ENCODE measurements at places on chromosomes 13 and 19. TPM values are rescaled to one million over a fixed set of nuclear protein-coding genes. Genes with fewer than 3 reads are reported as not detected.
A peak's percentile ranks its signal among the peaks of the same experiment; 100 is the strongest.

GRCh38 chr19:39599116-39599515 is 3.2 kb upstream of the LGALS13 start:
- DNase-seq: no peak

DNA sequence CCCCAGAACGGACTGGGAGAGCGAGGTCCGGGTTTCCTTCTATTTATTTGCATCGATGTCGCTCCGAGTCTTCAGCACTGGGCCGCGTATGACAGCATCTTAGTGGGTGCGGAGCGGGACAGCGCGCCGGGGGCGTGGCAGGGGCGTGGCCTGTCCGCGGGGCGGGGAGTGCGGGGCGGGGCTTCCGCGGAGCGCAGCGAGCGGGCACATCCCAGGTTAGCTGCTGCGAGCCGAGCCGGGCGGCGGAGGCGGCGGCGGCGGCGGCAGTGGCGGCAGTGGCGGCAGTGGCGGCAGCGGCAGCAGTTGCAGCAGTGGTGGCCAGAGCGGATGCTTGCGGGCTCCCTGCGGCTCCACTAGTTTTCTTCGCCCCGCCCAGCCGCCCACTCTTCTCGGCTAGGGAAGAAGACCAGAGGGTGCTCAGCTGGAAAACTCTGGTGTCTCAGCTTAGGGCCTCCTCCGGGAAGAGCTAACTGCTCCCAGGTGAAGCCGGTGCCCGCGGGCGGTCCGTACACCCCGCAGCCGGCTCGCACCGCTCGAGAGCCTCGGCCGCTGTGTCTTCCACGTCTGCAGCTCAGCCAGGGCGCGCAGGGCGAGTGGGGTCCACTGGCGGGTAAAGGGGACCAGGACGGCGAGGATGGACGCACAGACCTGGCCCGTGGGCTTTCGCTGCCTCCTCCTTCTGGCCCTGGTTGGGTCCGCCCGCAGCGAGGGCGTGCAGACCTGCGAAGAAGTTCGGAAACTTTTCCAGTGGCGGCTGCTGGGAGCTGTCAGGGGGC is at the start of gene GPC5:
Gene GPC5, plus strand, starts transcription at position 209 of the 776 bp plus-strand sequence.
- DNase-seq: peak; percentile 68

The TUBB4A gene
- 3.9 TPM for total RNA-seq

DNA sequence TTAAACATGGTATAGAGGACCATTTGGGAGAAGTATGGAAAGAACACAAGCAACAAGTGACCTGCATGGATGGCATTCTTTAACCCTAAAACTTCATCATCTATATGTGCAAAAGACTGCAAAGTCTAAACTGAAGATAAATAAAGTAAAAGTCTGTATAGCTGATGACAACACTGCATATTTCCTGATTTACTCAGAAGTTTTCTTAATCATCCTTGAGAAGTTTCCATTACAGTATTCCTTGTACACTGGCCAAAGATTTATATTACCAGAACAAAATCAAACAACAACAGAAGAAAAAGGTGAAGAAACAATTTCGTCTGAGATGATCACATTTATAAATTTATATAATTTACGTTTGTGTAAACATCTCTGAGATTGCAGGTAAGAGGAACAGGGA is 805.7 kb downstream of the PCDH9 start:
- DNase-seq: no peak

The PLPPR2 gene
- 19.8 TPM for total RNA-seq

GRCh38 chr13:28597641-28598040 is 61.3 kb upstream of the POMP start:
- no peak for DNase-seq

- DNase-seq: no peak
These were observed 2.6 kb downstream of the TLE5 start for GRCh38 chr19:3059653-3060052.

DNA sequence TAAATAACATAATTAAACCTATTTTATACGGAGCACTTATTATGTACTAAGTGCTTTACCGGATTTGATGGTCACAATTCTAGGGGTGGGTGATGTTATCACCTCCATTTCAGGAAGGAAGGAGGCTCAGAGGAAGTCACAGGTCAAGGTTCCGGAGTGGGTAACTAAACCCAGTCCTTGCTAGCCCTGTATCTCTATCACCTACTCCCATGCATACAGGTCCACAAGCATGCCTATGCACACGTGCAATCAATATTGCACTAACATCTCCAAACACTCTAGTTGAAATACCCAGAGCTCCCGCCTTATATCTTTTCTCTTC is 17.8 kb upstream of the FOSB start:
- no peak for DNase-seq

The C13orf42 gene
- total RNA-seq: not detected

DNA sequence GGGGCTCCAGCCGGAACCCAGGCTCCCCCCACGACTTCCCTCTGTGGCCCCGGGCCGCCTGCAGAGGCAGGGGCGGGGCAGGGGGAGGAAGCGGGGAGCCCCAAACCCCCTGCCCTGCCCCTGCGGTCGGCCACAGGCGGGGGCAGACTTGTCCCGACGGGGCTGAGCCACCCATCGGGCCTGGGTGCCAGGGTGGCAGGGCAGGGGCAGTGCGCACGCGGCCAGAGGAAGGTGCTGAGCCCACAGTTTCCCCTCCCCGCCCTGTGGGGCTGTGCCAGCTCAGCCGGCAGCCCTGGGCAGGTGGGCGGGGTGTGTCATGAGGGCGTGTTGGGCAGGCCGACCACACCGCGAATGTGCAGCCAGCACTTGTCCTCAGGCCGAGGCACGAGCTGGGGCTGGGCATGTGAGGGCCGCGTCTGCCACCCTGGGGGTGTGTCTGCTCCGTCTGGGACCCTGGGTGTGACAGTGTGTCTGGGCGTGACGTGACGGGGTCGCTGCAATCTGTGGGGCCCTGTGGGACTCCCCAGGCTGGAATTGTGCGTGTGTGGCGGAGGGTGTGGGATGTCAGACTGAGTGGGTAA is 17.7 kb downstream of the CCDC97 start:
- peak; percentile 85 for DNase-seq

- DNase-seq: no peak
These were observed 1251.9 kb upstream of the SLC10A2 start for GRCh38 chr13:104318121-104318520.

The TMEM150B gene
- 0.64 TPM for total RNA-seq

The TMPRSS9 gene
- total RNA-seq: 0.17 TPM

DNA sequence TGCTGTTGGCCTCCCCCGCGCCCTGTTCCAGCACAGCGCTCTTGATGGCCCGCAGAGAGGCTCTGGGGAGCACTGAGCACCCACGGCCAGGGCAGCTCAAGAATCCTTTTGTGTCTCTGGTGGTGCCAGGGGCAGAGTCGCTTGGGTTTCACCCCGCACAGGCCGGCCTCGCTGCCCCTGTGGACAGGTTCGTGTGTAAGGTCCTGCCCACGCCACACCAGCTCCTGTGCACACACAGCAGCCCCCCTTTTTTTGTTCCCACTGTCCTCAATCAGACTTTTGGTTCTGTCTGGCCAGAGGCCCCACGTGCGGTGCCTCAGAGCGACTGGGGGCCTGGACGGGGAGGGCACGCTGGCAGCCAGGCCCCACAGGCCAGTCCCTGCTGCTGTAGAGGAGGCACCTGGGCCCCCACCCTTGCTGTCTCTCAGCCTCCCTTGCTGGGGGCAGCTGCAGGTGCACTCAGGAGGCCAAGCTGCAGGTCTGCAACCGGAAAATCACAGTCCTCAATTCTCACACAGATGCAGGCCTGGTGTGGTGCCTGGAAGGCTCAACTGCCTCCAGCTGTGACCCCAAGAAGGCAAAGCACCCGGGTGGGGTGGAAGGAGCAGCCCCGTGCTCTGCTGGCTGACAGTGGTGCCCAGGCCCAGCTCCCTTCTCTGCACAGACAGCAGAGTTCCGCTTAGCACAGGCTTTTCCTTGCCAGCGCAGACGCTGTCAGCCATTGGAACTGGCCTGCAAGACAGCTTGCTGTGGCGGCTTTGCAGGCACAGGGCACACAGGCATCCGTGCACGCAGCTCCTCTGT is 12.6 kb upstream of the F7 start:
- no peak for DNase-seq

GRCh38 chr13:93502987-93503615 is 276.5 kb downstream of the GPC6 start:
- no peak for DNase-seq

The TEX101 gene
- total RNA-seq: not detected

- no peak for DNase-seq
These were observed 85.2 kb downstream of the LRRC63 start for GRCh38 chr13:46296921-46297320.
